ENCODE measurements at places on chromosomes 5 and 9.

DNA sequence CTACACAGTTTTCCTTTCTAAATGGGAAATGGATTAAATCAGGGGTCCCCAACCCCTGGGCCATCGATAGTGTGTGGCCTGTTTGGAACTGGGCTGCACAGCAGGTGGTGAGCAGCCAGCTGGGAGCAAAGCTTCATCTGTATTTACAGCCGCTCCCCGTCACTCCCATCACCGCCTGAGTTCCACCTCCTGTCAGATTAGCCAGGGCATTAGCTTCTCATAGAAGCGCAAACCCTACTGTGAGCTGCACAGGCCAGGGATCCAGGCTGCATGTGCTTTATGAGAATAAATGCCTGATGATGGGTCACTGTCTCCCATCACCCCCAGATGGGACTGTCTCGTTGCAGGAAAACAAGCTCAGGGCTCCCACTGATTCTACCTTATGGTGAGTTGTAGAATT, 41.2 kb upstream of the FLT4 start:
- no peak for DNase-seq

GRCh38 chr5:137122558-137122957, 376.6 kb downstream of the SPOCK1 start:
- DNase-seq, result no peak

GRCh38 chr9:75461183-75461582, 372.9 kb downstream of the OSTF1 start:
- DNase-seq, result no peak

GRCh38 chr5:159224471-159224870, 15.1 kb upstream of the RNF145 start:
- no peak for DNase-seq

GRCh38 chr5:9622971-9623421, 7.2 kb downstream of the TAS2R1 start:
- no peak for DNase-seq

DNA sequence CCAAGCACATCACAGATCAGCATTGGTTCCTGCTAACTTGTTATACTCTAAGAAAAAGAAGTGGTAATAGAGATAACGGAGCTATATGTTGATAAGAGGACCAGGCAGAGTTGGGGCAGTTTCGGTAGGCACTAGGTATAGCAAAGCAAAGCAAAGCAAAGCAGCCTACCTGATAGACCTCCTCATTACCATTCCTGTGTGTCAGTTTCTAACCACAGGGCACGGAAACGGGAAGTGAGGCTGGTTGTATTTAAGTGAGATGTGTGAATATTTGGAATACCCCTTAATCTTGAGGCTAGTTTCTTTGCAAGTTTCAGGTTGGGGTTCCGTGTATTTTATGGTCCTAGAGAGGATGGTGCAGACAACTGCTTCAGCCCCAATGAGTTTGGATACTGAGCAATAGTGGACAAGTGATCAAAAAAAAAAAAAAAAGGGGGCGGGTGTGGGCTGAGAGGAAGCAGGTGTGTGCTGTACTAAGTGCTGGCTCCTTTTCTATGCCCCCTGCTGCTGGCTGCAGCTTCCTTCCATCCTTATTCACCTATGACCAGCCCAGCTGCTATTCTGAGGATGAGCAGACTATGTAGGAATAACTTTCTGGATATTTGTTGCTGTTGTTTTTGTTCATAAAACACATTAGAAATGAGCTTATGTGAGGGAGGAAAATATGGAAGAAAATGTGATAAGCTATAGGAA, 183.3 kb downstream of the SH3GL2 start:
- DNase-seq, result no peak

DNA sequence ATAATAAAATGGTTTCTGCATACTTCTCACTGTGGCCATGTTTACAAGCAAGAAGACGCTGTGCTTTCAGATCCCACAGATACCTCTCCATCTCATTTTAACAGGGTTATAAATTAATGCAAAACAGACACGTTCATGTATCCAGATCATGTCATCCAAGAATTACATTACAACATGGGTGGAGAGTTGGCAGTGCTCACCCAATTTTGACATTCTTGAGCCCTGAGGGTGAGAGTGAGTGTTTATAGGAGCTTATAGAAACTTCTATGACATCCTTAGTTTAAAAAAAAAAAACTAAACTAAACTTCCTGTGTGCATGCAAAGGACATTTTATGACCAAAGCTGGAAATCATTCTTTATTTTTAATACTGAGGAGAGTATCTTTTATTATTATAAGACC, 9.1 kb downstream of the PRKACG start:
- DNase-seq, result no peak

DNA sequence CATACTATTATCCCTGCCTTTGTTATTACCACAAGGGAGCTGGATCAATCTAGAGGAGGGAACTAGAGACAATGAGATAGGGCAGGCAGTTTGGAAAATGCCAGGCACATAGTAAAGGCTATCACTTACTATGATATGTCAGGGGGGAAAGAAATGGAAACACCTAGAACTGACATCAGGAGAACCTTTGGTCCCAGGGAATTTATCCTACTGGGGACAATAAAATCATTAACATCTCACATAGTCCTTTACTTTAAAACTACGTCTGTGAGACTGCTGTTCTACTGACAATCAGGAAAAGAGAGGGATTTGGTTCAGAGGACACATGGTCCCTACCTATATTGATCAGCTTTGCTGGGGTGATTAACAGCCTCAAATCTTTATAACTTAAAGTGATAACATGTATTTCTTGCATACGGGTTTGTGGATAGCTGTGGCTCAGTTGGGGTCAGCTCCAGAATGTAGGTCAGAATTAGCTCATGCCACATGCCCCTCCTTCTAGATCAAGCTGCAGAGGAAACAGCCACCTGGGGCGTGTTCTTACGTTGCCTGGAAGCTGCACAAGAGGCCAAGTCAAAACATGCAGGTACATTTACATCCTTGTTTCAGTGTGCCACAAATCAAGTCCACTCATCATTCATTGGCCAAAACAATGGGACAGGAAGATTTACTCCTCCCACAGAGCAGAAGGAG, 43.9 kb upstream of the ALDOB start:
- DNase-seq, result no peak

- no peak for DNase-seq
These were observed 10.0 kb downstream of the ALG2 start for GRCh38 chr9:99211746-99212145.

DNA sequence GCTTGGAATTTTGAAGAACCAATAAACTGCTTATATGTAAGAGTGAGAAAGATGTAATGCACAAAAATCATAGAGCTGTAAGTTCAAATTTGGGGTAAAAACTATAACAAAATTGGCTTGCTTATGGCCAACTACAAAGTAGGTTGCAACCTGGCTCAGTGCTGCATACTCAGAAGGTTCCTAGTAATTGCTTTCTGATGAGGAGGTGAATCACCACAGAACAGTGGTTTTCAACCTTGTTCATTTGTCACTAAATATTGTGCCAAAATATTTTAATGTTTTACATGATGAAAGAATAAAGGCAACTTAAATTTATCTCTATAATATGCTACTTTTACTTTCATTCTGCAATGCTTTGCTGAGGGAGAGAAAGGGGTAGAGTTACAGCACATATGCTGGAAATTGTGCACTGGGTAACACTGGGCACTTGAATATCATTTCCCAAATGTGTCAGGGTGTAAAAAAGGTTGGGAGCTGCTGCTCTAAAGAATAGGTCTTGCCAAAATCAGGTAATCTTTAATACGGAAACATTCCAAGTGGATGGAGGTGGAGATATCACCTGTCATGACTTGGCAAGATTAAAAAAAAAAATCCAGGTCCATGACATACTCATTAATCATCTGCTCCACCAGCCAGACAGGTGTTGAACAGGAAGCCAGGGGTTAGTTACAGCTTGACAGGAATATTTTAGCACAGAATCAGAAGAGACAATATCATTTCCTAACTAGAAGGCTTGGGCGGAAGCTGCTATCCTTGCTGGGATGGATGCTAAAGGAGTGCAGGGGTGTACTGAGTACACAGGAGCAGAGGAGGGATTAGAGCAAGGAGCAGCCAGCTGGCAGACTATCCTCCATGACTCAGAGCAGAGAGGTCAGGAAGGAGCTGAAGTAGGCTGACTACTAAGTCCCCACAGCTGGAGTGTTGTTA, 34.6 kb upstream of the CCL21 start:
- no peak for DNase-seq

DNA sequence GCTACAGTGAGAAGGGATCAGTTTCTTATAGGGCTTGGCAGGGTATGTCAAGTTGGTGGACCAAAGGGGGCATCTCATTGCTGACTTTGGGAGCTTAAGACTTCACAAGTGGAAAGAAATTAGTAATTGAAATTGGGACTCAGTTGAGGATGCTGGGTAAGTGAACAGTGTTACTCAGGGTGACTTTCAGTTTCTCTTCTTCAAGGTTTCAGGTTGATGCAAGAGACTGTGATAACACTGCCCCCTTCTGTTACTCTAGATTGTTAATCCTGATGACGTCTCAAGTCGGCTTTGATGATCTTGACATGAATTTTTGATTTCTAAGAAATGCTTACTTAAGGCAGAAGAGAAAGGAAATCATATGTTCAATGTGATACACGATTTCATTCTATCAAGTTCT, 21.3 kb downstream of the KCTD16 start:
- DNase-seq, result no peak

DNA sequence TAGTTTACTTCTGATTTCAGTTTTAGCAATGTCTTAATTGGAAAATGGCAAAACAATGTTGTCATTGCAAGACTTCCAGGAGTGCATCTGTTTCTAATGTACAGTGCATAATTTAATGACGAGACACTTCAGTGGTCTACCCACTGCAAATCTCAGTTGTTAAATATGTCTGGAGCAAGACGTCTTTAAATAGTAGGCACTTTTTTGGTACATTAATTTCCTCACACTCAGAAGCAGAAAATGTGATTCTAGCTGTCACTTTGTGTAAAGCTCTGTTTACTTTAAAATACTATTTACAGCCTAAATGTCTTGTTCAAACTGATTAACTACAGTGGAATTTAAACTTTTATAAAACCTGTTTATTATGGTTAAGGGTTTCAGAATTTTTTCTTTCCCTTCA, 815.5 kb downstream of the TLE1 start:
- DNase-seq, result no peak

DNA sequence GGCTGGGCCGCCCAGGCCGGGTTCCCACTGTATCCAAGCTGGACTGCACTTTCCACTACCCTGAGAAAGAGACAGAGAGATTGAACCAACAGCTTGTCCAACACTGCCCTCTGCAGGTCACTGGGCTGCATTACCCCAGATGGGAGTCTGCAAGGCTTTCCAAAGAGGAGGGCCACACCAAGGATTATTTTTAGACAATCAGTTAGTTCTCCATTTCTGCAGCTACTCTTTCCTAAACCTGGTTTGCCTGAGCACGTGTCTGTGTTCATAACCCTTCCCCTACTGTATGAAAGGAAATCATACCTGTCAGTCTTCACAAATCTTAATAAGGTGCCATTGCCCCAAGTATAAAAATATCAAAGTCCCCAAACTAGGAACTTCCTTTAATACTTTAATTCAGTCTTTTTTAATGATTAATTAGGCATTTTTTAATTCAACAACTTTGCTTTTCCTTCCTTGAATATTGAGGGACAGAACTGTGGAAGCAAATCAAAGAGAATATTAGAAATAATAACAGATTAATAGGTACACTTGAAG, 13.4 kb upstream of the FGF1 start:
- peak; percentile 2 for DNase-seq

- DNase-seq, result peak; percentile 92
These were observed 140.0 kb downstream of the PBX3 start for GRCh38 chr9:125887172-125887571.

DNA sequence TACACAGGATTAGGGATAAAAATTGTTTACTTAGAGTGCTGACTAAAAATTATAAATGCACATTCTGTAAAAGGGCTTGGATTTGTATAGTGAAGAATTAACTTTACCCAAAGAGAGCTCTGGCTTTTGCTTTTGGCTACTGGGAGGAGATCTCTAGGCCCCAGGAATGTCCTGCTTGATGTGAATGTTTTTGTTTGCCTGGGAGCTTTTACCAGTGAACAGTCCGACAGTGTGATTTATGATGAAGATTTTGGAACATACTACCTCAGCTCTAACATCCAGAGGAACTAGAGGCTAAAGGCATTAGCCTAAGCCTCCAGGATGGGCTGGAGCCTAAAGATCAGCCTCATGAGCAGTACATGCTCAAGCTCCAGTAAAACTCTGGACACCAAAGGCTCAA, 103.7 kb upstream of the RFX3 start:
- no peak for DNase-seq

DNA sequence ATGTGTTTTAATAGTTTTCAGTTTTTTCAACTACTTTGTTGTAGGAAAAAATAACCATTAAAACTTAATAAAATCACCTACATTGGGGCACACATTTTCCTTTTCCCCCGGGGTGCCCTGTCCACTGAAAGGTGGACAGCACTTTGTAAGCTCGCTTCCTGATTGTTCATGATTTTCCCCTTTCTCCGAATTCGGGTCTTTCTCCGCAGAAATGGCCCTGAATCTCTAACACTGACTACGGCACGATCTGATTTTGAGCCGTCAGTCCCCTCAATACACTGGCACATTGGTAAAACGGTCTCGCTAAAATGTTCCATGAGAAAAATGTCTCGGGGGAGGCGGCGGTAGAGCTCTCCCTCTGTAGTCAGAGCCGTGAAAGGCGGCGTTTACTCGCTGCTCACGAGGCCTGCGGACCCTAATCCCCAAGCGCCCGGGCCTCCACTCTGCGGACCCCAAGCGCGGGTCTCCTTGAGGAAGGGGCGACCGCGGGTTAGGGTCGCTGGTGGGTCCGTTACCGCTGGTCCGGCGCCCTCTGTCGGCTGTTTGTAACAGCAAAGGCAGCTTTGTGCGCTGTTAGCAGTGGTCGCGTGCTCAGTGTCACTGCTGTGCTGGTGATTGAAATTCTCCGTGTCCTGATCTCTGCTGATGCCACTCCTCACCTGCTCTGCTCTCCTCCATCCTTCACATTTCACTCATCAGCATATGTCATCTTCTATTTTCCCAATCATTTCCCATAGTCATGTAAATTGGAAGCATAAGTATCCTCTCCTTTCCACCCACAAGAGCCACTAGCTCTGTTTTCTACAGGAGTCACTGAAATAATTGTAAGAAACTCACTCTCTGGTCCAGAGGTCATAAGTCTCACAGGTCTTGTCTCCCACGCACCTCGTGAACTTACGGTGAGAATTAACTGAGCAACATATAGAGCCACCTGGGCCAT, 10.8 kb upstream of the IFNA2 start:
- DNase-seq, result no peak

GRCh38 chr5:153753645-153754432, 263.4 kb downstream of the GRIA1 start:
- peak; percentile 3 for DNase-seq

DNA sequence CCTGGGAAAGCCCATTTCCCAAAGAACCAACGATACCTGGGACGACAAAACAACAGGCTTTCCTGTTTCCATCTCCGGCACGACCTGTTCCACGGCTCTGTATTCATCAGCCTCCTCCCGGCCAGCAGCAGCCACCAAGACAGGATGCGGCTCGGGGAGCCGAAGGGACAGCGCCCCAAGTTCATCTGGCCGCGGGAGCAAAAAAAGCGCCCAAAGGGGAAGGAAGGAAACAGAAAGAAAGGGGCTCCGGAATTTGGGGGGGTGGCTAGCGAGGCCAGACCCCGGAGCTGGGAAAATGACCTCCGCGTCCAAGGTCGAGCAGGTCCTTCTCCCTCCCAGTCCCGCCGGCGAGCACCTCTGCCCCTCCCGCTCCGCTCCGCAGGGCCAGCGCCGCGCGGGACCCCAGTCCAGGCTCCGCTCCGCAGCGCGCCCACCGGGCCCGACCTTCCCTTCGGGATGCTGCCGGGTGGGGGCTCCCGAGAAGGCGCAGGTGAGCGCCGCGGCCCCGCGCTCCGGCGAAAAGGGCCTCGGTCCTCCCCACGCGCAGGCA, 608 bp downstream of the ELOVL7 start:
- no peak for DNase-seq

Data from NCI-H1417 treated with DMSO at 0.1 percent for 48 hours (cell line).